Trophoblast cell (in vitro differentiated cells and primary cell): ENCODE measurements at places on chromosomes 11 and 22.

DNA sequence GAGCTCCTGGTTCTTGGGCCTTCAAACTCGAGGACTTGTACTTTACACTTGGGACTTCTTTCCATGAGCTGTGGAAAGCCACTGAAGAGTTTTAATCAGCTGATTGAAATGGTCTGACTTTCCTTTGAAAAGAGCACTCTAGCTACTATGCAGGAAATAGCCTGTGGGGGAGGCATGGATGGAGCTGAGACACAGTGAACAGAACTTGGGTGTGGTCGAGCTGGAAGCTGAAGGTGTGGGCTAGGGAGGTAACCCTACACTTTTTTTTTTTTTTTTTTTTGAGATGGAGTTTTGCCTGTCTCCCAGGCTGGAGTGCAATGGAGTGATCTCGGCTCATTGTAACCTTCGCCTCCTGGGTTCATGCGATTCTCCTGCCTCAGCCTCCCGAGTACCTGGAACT lies 17.5 kb upstream of the CAPRIN1 start:
- DNase-seq = peak; percentile 7

DNA sequence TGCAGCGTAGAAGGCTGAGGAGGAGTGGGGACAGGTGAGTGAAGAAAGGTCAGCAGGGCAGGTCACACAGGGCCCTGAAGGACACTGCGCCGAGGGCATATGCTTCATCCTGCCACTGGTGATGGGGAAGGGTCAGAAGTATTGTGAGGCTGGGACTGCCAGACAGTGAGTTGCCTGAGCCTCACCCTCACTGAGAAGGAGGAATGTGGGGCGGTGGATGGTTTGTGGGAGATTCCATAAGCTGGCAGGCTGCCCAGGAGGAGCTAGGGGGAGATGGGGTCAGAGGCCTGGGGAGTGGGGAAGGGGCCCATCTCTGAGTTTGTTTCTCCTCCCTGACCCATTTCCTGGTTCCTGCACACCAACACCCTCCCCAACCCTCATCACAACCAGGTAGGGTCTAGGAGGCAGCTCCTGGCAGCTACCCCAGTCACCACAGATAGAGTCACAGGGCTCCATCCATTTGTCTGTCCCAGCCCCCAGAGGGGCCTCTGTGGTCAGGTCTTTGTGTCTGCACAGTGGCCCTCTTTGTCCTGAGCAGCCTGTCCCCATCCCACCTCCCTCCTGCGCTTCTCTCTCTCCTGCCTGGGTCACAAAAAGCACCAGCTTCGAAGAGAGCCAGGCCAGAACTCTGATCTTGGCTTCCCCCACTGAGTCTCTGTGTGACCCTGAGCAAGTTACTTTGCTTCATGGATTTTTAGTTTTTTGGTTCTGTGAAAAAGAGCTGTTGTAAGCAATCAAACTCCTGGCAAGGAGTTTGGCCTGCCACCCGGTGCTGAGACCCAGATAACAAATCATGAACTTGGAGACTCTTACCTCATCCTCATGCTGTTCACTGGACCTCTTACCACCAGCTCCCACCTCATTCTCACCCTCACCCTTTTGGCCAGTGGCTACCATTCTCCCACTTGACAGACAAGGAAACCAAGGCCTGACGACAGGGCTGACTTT lies 4.6 kb upstream of the P2RY2 start:
- no peak for DNase-seq

DNA sequence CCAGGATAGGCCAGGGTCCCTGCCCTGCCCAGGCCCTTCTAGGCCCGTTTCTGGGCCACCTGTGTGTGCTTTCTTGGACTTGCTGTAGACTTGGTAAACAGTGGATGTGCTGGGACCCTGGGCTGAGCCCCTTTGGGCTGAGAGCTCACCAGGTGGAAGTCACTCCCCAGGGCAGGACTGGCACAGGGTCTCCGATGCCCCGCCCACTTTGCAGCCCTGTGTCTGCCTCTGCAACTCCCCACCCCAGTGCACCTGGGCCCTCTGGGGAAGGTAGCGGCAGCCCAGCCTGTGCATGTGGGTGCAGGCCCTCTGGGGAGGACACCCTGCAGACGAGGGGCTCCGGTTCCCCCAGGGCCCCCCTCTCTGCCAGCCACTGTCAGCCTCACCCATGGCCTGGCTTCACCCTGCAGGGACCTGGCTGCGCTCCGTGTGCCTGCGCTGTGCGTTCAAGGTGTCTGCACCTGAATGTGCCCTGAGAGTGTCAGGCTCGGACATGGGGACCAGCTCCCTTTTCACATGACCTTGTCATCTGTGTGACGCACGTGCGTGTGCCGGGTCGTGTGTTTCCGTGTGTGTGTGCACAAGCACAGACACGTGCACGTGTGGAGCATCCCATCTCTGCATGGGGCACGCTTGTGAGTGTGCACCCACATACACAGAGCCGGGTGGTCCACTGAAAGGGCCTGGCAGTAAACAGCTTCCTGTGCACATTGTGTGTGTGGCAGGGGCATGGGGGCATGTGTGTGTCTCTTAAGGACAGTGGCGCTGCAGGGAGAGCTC lies 118.5 kb downstream of the KCNQ1OT1 start:
- DNase-seq = no peak

- peak; percentile 71 for DNase-seq
Measured at GRCh38 chr11:86570020-86570419, 102.4 kb downstream of the ME3 start.

GRCh38 chr11:47317064-47317828 lies 35.3 kb downstream of the MYBPC3 start:
- DNase-seq = no peak

GRCh38 chr11:66934950-66935779 lies 23.0 kb downstream of the PC start:
- DNase-seq = peak; percentile 57

DNA sequence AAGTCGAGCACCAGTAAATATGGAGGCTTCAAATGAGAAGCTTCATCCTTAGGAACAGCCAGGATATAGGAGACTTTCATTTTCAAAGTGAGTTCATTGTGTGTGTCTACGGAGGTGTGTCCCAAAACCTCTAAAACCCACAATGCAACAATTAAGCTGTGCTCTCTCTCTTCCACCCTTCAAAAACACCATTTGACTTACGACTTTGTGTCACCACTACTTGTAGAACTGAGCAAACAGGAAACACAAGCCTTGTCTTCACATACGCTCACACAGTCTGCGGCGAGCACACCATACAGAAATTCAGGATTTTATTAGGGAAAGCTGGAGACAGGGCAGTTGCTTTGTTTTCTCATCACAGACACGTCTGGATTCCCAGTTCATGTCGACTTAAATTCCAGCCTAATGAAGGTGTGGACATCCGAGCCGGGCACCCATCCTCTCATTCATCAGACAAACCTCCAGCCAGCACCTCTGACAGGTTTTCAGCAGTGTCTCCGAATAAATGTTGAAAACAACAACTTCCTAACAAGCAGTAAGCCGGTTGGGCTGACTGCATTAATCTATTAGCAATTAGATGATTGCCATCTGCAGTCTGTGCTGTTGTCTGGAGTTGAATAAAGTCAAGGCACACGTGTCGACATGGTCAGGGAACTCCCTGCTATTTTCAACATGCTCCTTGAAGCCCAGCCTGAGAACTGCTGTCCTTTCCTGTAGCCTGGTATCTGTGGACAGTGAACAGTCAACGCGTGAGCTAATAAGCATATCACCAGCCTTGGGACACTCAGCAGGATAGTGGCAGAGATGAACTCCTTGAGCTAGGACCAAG lies 1411.1 kb downstream of the BRD1 start:
- no peak for DNase-seq

DNA sequence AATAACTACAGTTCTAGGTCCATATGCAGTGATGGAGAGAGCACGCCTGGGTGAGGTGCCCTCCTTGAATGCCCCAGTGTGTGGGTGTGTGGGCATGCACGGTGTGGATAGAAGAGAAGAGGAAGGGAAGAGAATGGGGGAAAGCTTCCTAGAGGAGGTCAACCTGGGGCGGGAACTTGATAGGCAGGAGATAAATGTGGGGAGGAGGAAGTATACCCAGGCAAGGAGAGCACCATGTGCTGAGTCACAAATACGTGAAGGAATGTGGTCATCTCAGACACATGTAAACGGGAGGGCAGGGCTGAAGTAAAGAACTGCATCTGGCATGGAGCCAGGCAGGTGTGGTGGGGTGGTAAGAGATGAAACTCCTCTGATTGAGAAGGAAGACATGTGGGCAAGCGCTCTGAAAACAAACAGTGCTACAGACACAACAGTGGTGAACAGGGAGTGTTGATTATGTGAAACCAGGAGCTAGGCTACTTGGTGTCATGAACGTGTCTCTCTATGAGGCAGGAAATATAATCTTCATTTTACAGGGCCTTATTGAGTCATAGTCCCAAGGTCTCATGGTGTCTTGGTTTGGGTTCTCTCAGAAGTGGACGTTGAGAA lies 61.5 kb upstream of the EED start:
- DNase-seq = peak; percentile 65
